Femur (tissue), 1 donor: ENCODE measurements at places on chromosomes 5 and 9.

DNA sequence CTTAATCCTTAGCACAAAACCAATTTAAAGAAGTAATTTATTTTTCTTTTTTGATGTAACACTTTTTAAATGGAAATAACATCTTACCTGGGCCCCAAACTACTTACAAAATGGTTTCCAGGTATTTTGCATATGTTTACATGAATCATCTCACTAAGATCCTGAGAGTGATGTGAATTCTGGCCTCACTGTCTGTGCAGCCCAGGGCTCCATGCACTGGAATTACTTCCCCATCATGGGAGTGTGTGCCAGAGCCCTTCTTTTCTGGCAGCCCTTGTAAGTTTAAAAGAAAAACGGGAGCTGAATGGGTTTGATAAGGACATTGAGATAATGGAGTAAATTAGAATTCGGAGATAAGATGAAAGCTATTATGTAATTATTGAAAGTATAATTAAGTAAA is 12.2 kb upstream of the F2R start:
- no peak for DNase-seq

DNA sequence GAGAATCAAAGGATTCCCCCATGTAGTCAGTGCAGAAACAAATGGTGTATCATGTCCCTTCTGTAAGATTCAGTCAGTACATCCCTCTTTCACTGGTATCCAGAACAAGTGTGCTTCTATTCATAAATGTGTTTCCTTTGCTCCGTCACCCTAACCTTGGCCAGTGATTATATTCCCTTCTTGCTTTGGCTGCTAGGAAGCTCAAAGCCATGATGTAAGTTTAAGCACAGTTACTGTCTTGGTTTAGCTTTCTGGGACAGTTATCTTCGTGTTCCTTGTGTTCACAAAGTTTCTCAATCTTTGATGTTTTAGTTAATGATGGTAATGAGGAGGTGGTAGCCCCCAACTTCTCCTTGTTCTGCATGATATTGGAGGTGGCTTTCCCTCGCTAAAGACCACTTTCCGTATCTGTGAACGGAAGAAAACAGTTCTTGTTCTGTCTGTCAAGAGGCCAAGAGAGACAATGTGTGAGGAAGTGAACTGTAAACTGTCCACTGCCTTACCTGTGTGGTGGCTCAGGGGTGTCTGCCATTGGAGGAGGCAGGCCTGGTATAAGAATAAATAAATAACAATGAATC is 2.2 kb upstream of the AMBP start:
- DNase-seq: no peak

DNA sequence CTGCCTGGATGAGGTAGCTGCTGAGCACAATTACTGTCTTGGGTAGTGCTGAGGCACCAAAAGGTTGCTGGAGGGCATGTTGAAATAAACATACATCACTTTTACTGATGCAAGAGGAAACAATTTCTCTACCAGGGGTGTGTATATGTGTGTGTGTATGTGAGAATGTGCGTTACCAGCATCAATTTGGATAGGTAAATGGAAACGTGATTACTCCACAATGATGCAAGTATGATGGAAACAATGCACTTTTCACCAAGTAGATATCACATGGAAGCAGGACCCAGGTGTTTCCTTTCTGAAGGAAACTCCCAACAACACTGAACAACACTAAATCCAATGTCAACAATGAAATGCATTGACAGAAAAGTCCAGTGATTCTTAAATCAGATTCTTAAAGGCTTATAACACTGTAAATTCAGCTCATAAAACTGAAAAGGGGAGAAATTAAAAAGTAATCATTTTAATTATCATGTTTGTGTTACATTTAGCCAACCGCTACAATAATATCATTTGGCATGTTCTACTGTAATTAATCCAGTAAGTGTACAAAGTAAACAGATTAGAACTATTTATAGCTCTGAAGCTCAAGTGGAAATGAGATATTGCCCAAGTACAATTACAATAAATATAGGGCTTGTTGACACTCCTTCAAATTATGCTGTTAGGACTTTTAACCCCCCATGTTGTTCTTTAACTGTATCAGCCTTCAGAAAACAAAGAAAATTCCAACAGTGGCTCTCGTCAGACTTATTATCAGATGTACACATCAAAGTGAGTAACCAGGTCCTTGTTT is 25.3 kb downstream of the YIPF5 start:
- DNase-seq: no peak

DNA sequence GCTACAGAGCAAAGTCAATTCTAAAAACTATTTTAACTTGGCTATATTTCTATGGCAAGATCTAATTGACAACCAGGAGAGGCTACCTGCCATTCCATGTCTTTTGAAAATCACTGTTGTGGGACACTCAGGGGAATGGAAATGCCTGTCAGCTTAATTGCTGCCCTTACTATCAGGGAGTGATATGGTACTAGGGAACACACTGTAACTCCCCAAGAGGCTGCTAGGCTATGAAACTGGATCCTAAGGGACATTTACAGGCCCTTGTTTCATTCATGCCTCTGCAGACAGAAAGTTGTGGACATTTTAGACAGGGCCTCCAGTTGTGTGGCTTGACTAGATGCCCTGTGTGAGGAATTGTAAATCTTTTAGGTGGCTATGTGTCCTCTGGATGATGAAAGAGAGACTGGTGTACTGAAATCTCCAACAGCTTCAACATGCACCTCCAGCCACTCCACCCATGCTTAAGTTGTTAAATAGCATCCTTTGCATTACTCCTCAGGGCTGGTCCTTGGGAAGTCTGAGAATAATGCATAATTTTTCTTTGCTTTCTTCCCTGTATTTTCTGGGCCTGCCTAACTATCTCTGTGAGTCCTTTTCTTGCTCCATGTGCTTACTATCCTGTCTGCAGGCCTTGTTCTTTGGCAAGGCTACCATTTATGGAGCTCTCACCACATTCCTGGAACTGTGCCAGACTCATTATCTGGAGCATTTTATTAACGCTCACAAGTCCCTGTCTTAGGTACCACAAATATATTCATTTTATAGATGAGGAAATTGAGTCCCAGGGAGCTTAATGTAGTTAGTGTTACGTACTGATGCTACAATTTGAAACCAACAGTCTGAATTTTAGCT is 3.2 kb downstream of the MROH2B start:
- DNase-seq: no peak

- DNase-seq: no peak
Observed at GRCh38 chr9:33752130-33752637, 43.2 kb upstream of the PRSS3 start.
